ENCODE measurements at places on chromosomes 1 and 21. TPM values are rescaled to one million over a fixed set of nuclear protein-coding genes. Genes with fewer than 3 reads are reported as not detected.
A peak's percentile ranks its signal among the peaks of the same experiment; 100 is the strongest.

DNA sequence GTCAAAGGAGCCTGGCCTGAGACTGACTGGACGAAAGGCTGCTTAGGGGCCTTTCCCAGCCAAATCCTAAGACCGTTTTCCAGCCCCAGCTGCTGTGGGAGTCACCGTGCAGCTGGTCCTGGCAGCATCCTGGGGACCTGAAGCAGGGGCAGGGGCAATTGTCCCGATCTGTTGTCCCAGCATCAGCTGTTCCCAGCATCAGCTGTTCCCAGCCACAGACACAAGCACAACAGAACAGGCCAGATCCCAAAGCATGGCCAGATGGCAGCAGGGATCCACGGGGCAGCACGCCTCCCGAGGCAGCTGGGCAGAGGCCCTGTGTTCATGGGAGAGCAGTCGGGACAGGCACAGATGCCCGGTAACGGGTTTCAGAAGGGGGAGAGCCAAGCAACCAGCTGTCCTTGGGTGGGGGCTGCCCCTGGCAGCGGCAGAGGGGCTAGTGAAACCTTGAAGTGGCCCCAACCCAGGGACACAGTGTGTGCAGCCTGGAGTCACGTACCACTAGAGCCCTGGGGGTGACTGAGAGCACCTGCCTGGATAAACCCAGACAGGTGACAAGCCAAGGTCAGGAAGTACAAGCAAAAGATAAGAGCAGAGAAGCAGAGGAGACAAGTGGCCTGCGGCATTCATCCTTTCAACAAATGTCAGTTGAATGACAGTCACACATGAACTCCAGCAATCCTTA lies 13.3 kb downstream of the CELA2B start:
- no peaks in the 10 kb centered on the region for H3K36me3 ChIP-seq
- no peaks in the 10 kb centered on the region for H3K4me1 ChIP-seq
- DNase-seq, result no peak
- no peak overlapping the region for H3K27ac ChIP-seq
- no peak overlapping the region for H3K4me3 ChIP-seq

DNA sequence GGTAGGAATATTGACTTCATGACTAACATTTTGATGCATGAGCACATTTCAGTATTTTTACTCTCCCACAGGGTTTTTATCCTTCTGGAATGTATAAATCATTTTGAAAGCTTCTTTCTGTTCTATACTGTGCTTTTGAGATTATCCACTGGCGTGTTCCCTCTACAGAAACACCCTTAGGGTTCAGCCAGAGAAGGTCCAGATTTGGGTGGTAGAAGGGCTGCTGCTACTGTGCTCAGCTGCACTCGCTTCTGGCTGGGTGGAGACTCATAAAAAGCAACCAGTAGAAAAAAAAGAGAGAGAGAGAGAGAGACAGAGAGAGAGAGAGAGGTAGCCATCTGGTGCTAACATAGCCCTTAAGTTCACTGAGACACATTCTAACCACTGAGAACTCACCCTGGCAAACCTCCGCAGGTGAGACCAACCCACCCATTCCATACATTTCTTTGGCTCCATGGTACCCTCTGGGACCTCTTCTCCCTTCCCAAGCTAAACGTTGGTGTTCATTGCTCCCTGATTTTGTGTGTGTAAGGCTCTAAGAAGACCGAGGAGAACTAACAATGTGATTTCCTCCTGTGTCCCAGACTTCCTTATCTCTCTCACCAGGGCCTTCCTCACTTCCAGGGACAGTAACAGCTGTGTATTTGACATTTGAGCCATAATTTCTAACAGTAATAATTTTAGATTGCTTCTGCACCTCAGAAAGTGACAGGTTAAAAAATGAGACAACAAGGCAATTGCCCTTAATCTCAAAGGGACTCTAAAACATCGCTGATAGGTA lies 7.2 kb downstream of the APCS start:
- H3K36me3 ChIP-seq, result no peaks in the 10 kb centered on the region
- H3K4me3 ChIP-seq, result no peak overlapping the region
- H3K27me3 ChIP-seq, result no peaks in the 10 kb centered on the region
- H3K27ac ChIP-seq, result no peak overlapping the region
- H3K4me1 ChIP-seq, result no peaks in the 10 kb centered on the region
- no peak for DNase-seq

DNA sequence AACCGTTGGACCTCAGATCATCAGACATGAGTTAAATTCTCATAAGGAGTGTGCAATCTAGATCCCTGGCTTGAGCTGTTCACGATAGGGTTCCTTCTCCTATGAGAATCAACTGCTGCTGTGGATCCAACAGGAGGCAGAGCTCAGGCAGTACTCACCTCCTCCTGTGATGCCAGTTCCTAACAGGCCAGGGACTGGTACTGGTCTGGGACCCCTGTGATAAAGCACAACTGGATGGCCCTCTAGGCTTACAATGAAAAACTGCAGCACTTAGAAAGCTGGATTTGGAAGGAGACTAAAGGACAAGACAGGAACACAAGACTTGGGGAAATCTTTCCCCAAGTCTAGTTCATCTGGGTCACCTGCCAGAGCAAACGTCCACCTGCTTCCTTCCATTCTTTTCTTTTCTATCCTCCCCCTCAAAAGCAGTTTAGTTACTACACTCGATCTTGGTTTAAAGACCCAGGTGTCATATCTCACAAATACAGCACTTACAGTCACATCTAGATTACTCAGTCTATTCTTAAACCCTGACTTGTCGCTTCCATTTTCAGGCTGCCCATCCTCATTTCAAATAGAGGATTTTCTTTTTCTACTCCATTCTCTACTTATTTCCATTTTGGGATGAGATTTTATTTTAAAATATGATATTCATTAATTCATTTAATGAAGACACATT lies 59.8 kb downstream of the PTPN14 start:
- no peak overlapping the region for H3K27ac ChIP-seq
- peaks cover 6% of the 10 kb centered on the region for H3K27me3 ChIP-seq
- no peak overlapping the region for H3K4me3 ChIP-seq

DNA sequence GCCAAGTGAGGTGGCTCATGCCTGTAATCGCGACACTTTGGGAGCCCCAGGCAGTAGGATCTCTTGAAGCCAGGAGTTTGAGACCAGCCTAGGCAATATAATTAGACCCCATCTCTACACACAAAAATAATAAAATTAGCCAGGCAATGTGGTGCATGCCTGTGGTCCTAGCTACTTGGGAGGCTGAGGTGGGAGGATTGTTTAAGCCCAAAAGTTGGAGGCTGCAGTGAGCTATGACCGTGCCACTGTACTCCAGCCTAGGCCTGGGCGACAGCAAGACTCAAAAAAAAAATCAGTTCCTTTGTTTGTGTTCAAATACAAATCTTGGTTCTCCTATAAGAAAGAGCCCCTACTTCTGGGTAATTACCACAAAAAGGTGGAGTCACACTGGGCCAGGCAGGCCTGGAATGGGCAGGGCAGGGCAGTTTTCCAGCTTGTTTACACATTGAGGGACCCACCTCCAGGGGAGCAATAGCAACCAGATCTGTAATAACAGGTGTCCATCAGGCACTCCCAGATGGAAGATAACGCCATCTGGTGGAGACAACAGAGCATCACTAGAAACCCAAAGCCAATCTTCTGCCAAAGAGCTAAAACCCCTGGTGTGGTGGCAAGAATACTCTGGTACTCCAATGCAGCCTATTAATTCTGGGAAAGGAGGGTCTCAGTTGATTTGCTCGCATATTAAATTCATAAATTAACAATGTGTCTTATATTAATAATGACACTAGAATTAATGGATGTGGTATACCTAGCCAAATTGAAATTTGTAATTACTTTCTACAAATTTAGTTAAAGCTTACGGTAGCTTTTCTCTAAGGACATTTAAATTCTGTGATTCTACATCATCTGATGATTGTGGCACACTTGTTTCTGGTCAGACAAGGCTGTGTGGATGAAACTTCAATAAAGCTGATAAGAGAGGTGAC lies 13.2 kb downstream of the PPP1R15B start:
- peak; percentile 72 for DNase-seq
- H3K4me3 ChIP-seq, result no peak overlapping the region
- peaks cover 1% of the 10 kb centered on the region for H3K4me1 ChIP-seq
- no peak overlapping the region for H3K27ac ChIP-seq
- no peaks in the 10 kb centered on the region for H3K27me3 ChIP-seq
- H3K36me3 ChIP-seq, result peaks cover 24% of the 10 kb centered on the region

GRCh38 chr1:33971913-33972312 lies 108.0 kb downstream of the HMGB4 start:
- no peaks in the 10 kb centered on the region for H3K36me3 ChIP-seq
- no peaks in the 10 kb centered on the region for H3K27me3 ChIP-seq
- H3K4me3 ChIP-seq, result no peak overlapping the region
- DNase-seq, result no peak
- no peak overlapping the region for H3K27ac ChIP-seq

PGLYRP4 gene
- not detected for polyA plus RNA-seq

ASTN1 gene
- not detected for polyA plus RNA-seq

GRCh38 chr1:62962014-62962812 lies 178.3 kb downstream of the ATG4C start:
- H3K4me1 ChIP-seq, result no peaks in the 10 kb centered on the region
- no peaks in the 10 kb centered on the region for H3K36me3 ChIP-seq
- DNase-seq, result no peak
- no peak overlapping the region for H3K4me3 ChIP-seq

GRCh38 chr1:67642629-67643028 lies 42.4 kb upstream of the GADD45A start:
- no peaks in the 10 kb centered on the region for H3K27me3 ChIP-seq
- no peaks in the 10 kb centered on the region for H3K4me1 ChIP-seq
- no peaks in the 10 kb centered on the region for H3K36me3 ChIP-seq

CADM3 gene
- polyA plus RNA-seq, result not detected

MSH4 gene
- polyA plus RNA-seq, result not detected

PLEKHN1 gene
- polyA plus RNA-seq, result not detected

LCE1F gene
- not detected for polyA plus RNA-seq

GRCh38 chr1:27335506-27336422 lies 6.1 kb upstream of the SYTL1 start:
- peaks cover 28% of the 10 kb centered on the region for H3K4me1 ChIP-seq
- peaks cover 46% of the 10 kb centered on the region for H3K36me3 ChIP-seq
- no peak for DNase-seq

CCDC30 gene
- polyA plus RNA-seq, result 3.4 TPM

GRCh38 chr1:76158126-76158525 lies 83.6 kb downstream of the ST6GALNAC3 start:
- H3K27me3 ChIP-seq, result no peaks in the 10 kb centered on the region
- H3K36me3 ChIP-seq, result no peaks in the 10 kb centered on the region
- H3K4me1 ChIP-seq, result peaks cover 7% of the 10 kb centered on the region
- no peak for DNase-seq
- no peak overlapping the region for H3K27ac ChIP-seq

DNA sequence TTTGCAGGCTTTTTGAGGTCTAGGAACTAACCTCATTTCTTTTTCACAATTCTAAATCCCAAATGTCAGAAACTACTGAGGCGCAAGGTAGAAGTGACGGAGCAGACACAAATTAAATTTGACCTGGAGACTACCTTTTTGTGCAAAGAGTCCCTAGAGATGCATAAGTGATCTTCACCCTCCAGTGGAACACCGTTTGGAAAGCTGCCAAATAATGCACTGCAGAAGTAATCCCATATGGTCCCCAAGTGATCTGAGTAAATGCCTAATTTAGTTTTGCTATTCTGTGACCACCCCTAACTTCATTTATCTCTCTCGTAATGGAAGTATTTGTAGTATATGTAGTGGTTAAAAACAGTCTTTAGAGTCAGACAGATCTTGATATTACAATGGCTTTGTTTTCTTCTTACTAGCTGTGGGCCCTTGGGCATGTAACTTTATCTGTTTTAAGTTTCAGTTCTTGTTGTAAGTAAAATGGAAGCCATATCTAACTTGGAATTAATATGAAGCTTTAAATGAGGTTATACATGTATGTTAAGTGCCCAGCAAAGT lies 70.4 kb upstream of the IPO9 start:
- no peaks in the 10 kb centered on the region for H3K27me3 ChIP-seq
- DNase-seq, result no peak
- no peaks in the 10 kb centered on the region for H3K4me1 ChIP-seq
- no peak overlapping the region for H3K4me3 ChIP-seq
- no peak overlapping the region for H3K27ac ChIP-seq
- H3K36me3 ChIP-seq, result no peaks in the 10 kb centered on the region

GRCh38 chr1:43819357-43819756 lies 112.0 kb downstream of the ST3GAL3 start:
- H3K36me3 ChIP-seq, result peaks cover 13% of the 10 kb centered on the region
- no peak overlapping the region for H3K27ac ChIP-seq
- no peaks in the 10 kb centered on the region for H3K27me3 ChIP-seq
- no peak overlapping the region for H3K4me3 ChIP-seq
- H3K4me1 ChIP-seq, result no peaks in the 10 kb centered on the region

FMO5 gene
- polyA plus RNA-seq, result 1.3 TPM

- H3K4me1 ChIP-seq, result peaks cover 7% of the 10 kb centered on the region
- no peak overlapping the region for H3K4me3 ChIP-seq
- no peak overlapping the region for H3K27ac ChIP-seq
- DNase-seq, result no peak
- peaks cover 17% of the 10 kb centered on the region for H3K27me3 ChIP-seq
Measured at GRCh38 chr1:94925561-94926125, 1.3 kb downstream of the CNN3 start.

DNA sequence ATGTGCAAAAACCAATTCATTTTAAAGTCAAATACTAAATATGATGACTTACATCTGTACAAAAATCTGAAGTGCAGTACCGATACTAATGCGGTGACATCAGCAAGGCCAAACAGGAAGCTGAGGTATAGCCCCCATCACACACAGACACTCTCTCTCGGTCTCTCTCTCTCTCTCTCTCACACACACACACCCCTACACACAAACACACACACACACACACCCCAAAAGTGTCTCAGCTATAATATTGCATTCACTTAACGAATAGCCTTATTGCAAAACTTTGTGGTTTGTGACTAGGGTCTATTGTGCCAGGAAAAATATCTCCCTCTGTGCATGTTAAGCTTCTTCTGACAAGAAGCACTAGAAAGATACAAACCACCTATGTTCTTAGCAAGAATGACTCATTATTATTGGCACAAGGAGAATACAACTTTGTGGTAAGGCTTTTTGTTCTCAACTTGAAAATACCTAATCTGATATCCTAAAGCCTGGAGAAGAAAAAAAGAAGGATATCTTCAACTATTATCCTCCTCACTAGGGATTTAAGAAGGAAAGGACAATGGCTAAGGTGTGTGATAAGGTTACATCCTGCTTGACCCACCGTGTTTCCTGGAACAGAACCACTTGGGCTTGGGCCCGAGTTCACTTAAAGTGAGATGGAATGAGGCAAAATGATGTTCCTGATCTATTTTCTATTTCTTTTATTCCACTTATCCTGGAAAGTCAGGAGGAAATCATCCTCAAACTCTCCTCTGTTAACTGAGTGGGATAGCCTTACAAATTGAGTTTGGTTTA lies 107.1 kb downstream of the NIBAN1 start:
- peaks cover 33% of the 10 kb centered on the region for H3K4me1 ChIP-seq
- peak; percentile 76 for DNase-seq
- H3K27ac ChIP-seq, result peak overlapping the region; percentile 43
- H3K27me3 ChIP-seq, result no peaks in the 10 kb centered on the region
- H3K36me3 ChIP-seq, result no peaks in the 10 kb centered on the region
- no peak overlapping the region for H3K4me3 ChIP-seq

GRCh38 chr1:244409701-244410100 lies 42.0 kb downstream of the ADSS2 start:
- H3K36me3 ChIP-seq, result peaks cover 46% of the 10 kb centered on the region
- DNase-seq, result no peak
- no peak overlapping the region for H3K4me3 ChIP-seq
- no peak overlapping the region for H3K27ac ChIP-seq
- no peaks in the 10 kb centered on the region for H3K27me3 ChIP-seq

- H3K27ac ChIP-seq, result no peak overlapping the region
- no peak overlapping the region for H3K4me3 ChIP-seq
- no peaks in the 10 kb centered on the region for H3K27me3 ChIP-seq
Measured at GRCh38 chr1:165057956-165058355, 298.6 kb downstream of the LMX1A start.

All from CD4-positive, alpha-beta memory T cell (primary cell).